NCI-H69 (cell line): ENCODE measurements at places on chromosomes 7 and 10.
A peak's percentile ranks its signal among the peaks of the same experiment; 100 is the strongest.

DNA sequence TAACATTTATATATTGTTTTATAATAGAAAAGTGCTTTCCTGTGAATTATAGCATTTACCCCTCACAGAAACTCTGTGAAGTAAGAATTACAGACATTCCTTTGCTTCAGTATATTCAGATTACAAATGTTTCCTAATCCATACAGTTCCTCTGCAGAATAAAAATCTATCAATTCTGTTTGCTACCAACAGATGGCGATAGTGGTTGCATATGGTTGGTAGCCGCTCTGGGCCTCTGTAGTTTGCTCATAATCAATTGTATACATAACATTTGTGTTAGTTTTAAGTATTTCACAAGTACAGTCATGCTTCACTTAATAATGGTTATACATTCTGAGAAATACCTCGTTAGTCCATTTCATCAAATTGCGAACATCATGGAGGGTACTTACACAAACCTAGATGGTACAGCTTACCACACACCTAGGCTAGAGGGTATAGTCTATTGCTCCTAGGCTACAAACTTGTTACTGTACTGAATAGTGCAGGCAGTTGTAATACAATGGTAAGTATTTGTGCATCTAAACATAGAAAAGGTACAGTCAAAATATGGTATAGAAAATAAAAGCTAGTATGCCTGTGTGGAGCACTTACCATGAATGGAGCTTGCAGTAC lies 94.4 kb upstream of the STEAP4 start:
- DNase-seq, result peak; percentile 60

DNA sequence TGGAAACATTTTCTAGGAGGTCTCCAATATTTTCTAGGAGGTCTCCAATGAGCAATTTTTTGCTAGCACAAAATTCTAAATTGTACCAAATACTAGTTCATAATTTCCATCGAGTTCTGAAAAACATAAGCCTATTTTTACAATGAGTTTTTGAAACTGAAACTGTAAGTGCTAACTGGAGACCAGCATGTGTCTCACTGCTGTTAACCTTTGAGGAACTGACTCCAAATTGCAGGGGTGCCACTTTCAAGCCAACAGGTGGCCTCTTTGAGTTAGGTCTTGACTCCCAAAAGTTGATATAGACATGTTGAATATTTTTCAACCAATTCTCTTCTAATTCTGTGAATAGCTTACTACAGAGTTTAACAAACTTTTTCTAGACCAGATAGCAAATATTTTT lies 58.8 kb downstream of the CAV1 start:
- DNase-seq, result no peak

DNA sequence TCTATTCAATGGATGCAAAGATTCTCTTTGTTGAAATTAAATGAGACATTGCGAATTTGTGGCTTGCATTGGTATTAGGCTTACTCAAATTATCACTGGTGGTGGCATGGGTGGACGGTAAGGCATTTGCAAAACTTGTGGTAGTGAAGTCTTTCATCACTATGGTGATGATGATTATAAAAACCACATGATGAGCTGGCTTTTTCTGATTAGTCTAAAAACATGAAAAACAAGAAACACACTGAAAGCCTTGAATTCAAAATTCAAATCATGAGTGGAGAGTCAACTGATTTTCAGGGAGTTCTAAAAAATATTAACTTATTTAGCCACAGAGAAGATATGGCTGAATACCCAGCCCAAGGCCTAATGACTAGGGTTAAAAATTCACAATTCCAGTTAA lies 99.8 kb upstream of the HGF start:
- no peak for DNase-seq

DNA sequence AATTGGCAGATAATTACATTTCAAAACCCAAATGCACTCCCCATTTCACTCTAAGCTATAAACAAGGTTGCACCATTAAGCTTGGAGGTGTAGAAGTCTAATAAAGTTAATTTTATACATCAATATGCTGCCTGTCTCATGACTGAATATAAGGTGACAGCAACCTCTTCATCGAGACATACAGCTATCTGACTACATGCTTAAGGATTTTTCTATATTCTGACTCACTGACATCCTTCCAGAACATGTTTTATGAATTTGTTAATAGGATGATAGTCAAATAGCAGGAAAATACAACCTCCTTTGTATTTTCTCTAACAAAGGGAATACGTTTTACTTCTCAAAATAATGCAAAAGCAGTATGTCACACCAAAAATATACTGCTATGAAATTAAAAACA lies 76.6 kb downstream of the NRBF2 start:
- no peak for DNase-seq

GRCh38 chr10:130491011-130491692 lies 355.0 kb downstream of the GLRX3 start:
- no peak for DNase-seq

DNA sequence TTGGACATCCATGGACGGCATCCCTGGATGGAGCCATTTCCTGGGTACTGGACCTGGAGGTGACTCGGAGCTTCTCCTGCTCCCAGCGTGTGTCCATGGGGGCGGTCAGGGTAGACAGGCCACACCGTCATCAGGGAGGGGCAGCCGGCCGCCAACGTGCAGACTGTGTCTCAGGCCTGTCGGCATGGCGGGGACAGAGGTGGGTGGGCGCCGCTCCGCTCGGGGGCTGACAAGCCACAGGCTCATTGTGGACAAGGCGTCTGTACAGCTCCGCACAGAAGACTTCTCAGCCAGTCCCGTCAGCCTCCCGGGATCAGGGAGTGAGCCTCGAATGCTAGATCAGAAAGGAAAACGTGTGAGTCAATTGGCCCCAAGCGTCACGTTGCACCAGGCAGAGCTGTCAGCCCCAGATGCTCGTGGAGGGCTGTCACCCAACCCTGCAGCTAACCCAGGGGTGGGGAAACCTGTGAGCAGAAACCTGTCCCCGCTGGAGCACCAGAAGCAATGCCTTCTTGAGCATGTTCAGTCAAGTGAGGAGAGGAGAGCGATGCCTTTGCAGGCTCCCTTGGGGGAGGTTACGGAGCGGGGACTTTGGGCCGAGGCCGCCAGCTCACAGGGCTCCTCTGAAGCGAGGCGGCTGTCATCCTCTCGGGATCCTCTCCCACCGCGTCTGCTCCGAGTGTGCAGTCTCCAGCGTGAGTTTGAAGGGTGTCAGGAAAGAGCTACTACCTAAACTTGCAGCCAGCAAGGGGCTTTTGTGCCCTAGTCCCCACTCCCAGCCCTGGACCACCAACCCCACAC lies 16.0 kb upstream of the DPYSL4 start:
- no peak for DNase-seq

DNA sequence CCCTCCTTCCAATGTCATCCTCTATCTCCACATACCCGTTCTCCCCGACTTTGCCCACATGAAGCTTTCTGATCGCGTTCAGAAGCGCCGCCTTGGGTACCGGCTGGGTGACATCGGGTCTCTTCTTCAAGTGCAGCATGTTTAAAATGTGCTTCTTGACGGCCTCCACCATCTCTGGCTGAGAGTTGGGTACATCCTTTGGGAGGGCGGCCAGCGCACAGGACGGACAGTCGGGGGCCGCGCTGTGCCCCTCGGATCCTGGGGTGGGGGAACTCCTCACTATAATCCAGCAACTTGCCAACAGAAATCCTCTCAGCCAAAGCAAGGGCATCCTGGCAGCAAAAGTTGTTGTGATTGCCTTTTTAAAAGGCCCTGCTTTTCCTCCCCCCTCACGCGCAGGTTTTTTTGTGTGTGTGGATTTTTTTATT lies 2.8 kb downstream of the INHBA start:
- no peak for DNase-seq

GRCh38 chr7:5419539-5420066 lies 4.0 kb downstream of the TNRC18 start:
- no peak for DNase-seq

GRCh38 chr10:31353574-31353973 lies 34.6 kb downstream of the ZEB1 start:
- no peak for DNase-seq

GRCh38 chr7:74262639-74263398 lies 8.6 kb upstream of the RFC2 start:
- DNase-seq, result peak; percentile 66

- no peak for DNase-seq
These were observed 18.0 kb upstream of the ARID5B start for GRCh38 chr10:61883371-61884025.
